OCI-LY7 (cell line): ENCODE measurements at places on chromosomes 1 and 21.

- DNase-seq = no peak
Observed at GRCh38 chr1:119003413-119004128, 15.4 kb upstream of the TBX15 start.

DNA sequence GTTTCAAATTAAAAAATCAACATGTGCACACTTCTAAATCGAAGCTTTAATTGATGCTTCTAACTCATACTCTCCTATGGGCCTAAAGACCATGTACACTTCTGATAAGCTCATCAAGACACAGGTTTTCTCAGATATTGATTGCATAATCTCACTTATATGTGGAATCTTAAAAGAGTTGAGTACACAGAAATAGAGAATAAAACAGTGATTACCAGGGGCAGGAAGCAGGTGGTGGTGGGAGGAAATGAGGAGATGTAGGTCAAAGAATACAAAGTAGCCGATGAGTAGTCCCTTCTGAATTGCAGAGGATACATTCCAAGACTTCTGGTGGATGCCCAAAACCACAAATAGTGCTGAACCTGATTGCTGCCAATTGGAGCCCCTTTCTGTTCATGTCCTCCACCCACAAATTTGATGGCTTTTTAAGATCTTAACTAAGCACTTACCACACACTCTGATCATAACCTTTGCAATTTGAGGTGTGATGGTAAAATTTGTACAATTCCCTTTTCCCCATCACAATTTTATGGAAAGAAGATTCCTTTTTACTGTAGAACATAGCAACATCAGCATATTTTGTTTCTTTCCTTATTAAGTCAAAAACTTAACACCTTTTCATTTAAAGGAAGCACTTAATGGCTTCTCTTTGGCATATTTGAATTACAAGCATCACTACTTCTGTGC is 3.3 kb upstream of the CD1B start:
- peak; percentile 11 for DNase-seq

GRCh38 chr1:108708691-108709660 is 3.7 kb upstream of the FNDC7 start:
- DNase-seq = peak; percentile 38

DNA sequence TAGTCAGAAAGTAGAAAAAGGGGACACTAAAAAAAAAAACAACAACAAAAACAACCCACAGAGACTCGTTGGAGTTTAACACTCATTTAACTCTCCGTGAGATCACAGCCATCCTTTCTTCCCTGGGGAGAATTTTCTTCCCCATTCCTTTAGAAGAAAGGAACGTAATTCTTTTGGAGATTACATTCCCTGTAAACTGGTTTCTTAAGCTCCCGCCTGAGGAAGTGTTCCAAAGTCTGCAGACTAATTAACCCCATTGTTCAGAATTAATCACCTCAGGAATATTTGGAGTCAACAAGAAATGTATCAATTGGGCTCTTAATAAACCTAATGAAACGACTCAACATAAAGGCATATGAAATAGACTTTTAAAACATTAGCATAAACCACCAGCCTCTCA is 228.2 kb upstream of the CSF3R start:
- DNase-seq = no peak

DNA sequence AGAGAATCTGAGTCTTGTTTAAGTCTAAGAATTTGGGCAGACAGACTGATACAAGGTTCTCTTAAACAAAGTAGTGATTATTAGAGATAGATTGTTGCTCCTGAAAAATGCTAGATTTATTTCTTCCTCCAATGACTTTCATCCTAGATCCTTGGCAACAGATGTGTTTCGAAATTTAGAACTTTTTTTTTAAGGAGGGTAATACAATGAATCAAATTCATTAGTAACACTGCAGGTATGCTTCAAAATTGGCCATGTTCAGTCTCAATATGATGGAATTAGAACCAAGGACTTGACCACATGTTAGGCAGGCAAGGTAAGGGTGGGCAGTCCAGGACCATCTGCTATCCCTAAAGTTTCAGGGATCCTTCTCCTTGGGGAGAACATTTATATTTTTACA is 4.5 kb upstream of the LCE1F start:
- DNase-seq = no peak

- no peak for DNase-seq
Observed at GRCh38 chr1:13540866-13541265, 27.1 kb upstream of the LRRC38 start.

- no peak for DNase-seq
Observed at GRCh38 chr1:183804916-183805841, at the start of gene RGL1. Gene RGL1, plus strand, starts transcription at chr1:183805120. Its CDS starts 178 bp downstream, at chr1:183805298.

GRCh38 chr1:114530224-114530623 is 19.2 kb upstream of the TRIM33 start:
- no peak for DNase-seq

DNA sequence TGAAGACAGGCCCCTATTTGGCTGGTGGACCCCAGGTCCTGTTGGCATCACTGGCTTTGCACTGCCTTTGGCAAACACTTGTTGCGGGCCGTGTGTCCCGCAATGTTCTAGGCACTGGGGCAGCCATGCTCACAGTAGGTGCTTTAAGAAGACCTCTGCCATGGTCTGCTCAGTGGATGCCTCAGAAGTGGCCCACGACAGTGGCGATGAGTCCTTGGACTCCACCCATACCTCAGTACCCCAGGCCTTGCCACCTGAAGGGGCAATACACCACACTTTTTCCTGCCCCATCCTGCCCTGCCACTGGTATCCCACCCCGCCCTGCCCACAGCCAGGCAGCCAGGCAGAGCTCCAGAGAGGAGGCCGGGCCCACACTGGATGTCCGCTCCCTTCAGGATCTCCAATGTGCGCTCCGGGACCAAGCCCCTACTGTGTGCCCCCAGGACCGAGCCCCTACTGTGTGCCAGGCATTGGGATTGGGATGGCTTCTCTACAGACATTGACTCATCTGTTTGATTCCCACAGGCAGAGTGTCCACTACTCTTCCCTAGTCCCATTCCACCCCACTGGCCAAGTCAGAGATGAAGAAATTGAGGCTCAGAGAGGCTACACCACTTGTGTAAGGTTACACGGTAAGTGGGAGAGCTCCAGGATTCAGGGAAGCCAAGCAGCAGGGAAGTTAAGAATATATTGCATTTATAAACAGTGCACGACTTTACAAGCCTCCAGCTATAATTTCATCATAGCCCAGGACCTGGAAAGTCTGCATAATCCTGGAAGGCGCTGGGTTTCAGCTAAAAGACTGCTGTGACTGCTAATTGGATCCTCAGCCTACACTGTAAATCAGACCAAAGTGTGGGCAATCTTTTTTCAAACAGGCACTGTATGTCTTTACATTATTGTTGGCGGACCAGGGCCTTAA is 101.6 kb downstream of the DMRTB1 start:
- no peak for DNase-seq

- DNase-seq = no peak
Observed at GRCh38 chr1:94413311-94413710, 4.9 kb upstream of the ABCD3 start.

- no peak for DNase-seq
Observed at GRCh38 chr1:91349524-91349923, 55.1 kb downstream of the HFM1 start.

DNA sequence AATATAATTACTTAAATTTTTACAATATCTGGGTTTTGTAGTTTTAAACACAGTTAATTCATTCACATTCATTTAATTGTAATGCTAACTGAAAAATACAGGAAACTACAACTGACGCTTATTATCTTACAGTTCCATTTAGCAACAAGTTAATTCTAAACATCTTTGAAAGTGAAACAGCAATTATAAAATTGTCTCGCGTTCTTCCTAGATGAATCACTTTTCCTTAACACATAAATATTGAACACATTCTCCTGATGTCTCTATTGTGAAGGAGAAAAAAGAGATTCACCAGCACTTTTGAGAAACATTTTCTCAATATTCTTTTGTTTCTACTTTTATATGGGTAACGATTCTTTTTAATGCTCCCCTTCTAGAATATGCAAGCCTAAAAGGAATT is 6.4 kb downstream of the PTGFR start:
- DNase-seq = no peak

DNA sequence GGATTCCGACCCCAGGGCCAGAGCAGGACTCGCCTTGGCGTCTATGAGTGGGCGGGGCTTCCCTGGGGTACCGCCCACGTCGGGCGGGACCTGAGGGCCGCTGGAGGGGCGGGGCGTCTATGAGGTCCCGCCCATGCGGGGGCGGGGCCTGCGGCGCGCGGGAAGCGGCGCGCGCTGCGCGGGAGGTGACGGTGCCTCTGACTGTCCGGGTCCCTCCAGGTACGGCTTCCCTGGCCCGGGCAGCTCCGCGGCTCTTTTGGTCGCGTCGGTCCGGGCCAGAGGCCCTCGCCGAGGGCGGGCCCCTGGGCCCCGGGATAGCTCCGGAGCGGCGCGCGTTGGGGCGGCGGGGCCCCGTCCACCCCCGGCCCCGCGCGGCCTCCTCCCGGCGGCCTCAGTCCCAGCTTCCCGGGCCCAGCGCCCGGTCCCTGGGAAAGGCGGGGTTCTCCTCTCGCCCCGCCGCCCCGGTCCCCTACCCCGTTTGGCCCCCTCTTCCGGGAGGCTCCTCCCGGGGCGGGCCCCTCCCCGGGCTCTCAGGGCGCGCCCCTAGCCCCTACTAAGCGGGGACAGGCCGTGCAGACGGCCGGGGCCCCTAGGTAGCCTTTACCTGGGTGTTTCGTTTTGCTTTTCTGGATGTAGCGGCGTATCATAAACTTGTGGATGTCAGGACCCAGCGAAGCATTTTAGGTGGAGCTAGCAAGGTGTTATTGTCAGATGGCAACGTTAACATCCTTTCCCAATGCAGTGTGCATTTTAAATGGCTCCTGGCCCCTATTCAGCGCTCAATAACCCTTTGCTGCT is at the start of gene CHAF1B:
TSS of gene CHAF1B (plus strand) at position 160 of the 798 bp plus-strand sequence. CDS start 745 bp downstream, outside the sequence.
- peak; percentile 87 for DNase-seq

GRCh38 chr1:201251851-201252430 is 31.4 kb upstream of the PKP1 start:
- no peak for DNase-seq

DNA sequence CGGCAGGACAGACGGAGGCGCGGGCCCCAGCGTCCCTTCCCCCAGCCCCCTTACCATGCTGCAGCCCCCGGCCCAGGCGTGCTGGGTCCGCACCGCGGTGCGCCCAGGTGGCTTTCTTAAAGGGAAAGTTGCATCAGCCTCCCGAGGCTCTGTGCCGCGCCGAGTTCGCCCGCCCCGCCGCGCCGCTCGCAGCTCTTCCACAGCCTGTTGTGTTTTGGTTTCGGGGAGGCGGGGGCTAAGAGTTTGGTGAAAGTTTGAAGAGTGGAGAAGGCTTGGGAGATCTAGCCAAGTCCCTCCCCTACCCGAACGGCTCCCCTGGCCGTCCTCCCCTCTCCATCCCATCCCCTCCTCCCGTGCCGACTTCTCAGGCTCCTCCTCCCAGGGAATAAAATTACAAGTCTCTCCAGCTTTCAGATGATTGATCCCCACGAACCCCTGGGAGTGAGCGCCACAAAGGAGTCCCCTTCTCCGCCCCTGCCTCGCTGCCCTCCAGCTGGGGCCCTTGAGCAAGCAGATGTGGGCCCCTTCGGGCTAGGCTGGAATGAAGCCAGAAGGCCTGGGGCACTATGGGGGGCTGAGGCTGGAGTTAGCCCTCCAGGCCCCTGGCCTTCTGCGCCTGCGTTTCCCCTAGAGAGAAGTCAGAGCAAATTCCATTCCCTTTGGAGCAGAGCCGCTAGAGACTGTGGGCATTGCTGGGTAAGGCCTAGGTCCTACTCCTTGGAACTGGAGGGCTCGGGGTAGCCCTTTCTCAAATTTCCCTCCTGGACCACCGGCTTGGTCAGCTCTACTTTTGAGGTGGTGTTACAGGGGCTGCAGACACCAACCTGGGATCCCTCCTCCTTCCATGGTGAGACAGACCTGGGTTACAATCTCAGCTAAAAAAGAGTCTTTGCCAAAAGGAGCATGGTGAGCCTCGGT is at the start of gene SLC6A9:
TSS of gene SLC6A9 (minus strand) at position 211 of the 918 bp plus-strand sequence. CDS start 7,185 bp downstream, outside the sequence.
- DNase-seq = peak; percentile 70

DNA sequence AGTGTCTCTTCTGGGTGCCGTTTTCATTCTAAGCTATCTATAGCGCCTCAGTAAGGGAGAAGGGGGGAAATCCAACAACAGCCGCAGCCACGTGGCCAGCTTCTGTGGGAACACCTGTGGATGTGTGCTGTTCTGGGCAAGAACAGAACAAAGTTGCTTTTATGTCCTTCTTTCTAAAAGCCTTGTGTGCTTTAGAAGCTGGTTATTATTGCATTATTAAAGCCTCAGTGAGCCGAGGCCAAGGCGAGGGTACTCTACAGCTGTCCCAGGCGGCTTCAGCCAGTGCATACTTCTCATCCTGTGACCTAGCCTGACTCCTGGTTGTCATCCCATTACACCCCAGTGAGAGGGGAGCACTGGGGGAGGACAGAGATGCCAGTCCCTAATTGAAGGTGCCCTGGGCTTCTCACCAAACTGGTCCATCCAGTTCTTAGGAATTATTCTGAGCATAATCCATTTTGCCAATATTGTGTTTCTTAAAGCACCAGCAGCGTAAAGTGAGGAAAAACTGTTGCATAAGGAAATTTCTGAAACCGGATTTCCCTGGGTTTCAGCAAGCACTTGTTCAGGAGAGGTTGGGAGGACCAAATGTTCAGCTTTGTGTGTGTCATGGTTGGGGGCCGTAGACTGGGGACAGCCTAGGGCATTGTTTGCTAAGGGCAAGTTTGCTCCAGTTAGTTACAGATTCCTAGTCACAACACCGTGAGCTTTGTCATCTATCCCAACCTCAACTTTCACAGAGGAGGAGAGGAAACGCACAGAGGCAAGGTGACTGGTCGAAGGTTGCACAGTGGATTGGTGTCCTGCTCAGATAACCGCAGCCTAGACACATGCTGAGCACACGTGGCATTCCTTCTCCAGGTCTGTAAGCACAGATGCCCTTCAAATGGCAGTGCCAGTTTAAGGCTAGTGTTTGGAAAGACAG is 61.0 kb upstream of the ATP1A1 start:
- no peak for DNase-seq

GRCh38 chr1:230909974-230910754 is 41.8 kb upstream of the C1orf198 start:
- DNase-seq = no peak

DNA sequence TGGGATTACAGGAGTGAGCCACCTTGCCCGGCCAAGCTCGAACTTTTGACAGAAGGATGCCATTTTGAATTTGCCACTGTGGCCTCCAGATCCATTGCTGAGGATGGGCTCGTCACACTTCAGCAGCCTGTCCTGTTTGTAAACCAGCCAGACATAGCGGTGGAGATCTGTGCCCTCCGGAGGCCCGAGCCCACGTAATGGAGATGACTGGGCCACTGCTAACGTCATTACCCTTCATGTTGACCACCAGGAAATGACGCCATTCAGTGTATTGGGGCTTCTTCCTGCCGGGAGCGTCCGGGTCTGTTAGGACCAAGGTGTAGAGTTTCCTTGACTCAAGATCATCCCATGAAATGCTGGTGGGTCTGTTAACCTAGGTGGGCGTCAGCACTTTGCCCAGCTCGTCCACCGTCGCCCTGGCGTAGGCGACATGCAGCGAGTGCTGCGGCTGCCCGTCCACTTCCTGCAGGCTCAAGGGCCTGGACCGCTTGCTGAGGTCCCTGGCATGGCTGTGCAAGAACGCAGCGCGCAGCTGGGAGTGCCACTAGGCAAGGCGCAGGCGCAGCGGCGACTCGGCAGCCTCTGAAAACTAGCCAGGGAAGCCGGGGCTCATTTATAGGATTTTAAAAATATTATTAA is 40.8 kb downstream of the PTPRC start:
- DNase-seq = no peak
